CD4-positive, alpha-beta memory T cell (primary cell): ENCODE measurements at places on chromosomes 16 and 17. TPM values are rescaled to one million over a fixed set of nuclear protein-coding genes. Genes with fewer than 3 reads are reported as not detected.

GRCh38 chr17:38879878-38880665, 10.2 kb downstream of the LASP1 start:
- H3K4me3 ChIP-seq: no peak overlapping the region
- peaks cover 92% of the 10 kb centered on the region for H3K4me1 ChIP-seq
- no peaks in the 10 kb centered on the region for H3K27me3 ChIP-seq

- H3K36me3 ChIP-seq: peaks cover 25% of the 10 kb centered on the region
- H3K27me3 ChIP-seq: no peaks in the 10 kb centered on the region
- DNase-seq: no peak
- no peak overlapping the region for H3K27ac ChIP-seq
- H3K4me1 ChIP-seq: no peaks in the 10 kb centered on the region
Observed at GRCh38 chr16:25158401-25158800, 46.9 kb downstream of the LCMT1 start.

DNA sequence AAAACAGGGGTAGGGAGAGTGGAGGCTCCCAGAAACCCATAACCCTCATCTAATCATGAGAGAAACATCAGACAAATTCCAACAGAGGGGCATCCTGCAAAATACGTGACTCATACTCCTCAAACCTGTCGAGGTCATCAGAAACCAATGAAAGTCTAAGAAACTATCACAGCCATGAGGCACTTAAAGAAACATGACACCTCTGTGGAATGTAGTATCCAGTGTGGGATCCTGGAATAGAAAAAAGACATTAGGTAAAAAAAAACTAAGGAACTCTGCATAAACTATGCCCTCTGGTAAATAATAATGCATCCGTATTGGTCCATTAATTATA, 16.4 kb downstream of the CDH5 start:
- no peak overlapping the region for H3K4me3 ChIP-seq
- no peaks in the 10 kb centered on the region for H3K36me3 ChIP-seq
- H3K27me3 ChIP-seq: no peaks in the 10 kb centered on the region
- H3K27ac ChIP-seq: no peak overlapping the region
- no peak for DNase-seq
- H3K4me1 ChIP-seq: no peaks in the 10 kb centered on the region

DNA sequence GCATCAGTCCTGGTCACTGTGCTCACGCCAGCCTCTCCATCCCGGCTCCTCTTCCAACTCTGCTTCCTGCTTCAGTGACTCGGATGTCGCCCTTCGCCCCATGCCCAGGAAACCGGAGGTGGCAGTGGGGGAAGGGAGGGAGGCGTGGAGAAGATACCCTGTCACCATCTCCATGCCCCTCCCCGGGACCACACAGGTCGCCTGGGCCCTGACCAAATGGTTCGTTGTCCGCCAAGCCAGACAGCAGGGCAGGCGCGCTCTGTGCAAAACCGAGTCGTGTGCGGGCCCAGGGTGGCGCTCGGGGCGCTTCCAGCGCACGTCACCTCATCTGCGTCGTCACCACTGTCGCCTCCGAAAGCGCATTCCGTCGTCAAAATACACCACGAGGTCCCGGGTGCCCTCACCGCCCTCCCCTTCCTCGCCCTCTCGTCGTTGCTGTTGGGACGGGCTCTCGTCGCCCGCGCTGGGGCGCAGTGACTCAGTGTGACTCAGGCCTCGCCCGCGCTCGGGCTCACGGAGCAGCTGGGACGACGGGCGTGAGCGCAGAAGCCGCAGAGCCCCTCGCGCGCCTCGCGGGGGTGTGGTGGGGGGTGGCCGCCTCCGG, 39.2 kb downstream of the ZNF778 start:
- DNase-seq: peak; percentile 94
- no peaks in the 10 kb centered on the region for H3K36me3 ChIP-seq
- H3K27me3 ChIP-seq: peaks cover 7% of the 10 kb centered on the region
- H3K4me1 ChIP-seq: peaks cover 17% of the 10 kb centered on the region

Gene IL34
- not detected for total RNA-seq

Gene IL17C
- total RNA-seq: not detected

DNA sequence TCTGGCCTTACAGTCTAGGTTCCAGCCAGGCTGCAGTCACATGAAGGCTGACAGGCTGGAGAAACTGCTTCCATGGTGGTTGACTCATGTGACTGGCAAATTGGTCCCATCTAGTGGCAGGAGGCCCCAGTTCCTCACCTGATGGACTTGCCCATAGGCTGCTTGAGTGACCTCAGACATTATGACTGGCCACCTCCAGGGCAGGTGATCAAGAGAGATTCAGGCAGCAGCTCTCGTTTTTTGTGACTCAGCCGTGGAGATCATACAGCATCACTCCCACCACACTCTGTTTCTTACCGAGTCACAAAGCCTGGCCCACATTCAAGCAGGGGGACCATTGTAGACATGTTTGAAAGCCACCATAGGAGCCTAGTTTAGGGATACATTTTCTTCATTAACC, 34.5 kb downstream of the SIAH1 start:
- DNase-seq: no peak
- peaks cover 3% of the 10 kb centered on the region for H3K4me1 ChIP-seq
- H3K27ac ChIP-seq: no peak overlapping the region
- H3K4me3 ChIP-seq: no peak overlapping the region

Gene HOXB7
- 0.25 TPM for total RNA-seq

- no peaks in the 10 kb centered on the region for H3K27me3 ChIP-seq
- H3K36me3 ChIP-seq: no peaks in the 10 kb centered on the region
- DNase-seq: no peak
- H3K4me3 ChIP-seq: no peak overlapping the region
- H3K4me1 ChIP-seq: peaks cover 13% of the 10 kb centered on the region
Observed at GRCh38 chr16:56781528-56781961, 51.6 kb downstream of the NUP93 start.

Gene TBC1D3G
- total RNA-seq: not detected

DNA sequence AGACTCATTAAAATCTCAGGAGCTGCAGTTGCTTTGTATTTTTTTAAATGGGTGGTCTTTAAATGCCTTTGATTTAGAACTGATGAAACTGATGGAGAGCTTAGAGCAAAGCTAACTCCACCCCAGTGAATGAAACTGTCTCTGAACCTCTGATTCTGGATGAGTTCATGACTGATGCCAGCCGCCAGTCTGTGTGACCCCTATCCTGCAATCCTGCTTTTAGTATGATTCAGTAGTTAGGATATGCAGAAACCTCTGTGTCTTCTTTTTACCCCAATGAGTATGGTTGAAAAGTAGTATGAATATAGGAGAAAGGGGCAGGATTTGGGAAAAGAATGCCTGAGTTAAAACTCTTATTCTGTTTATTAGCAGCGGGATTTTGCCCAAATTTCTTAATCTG, 12.3 kb upstream of the SALL1 start:
- H3K4me3 ChIP-seq: no peak overlapping the region
- no peaks in the 10 kb centered on the region for H3K36me3 ChIP-seq
- H3K4me1 ChIP-seq: no peaks in the 10 kb centered on the region
- no peak overlapping the region for H3K27ac ChIP-seq
- DNase-seq: no peak
